ENCODE measurements at places on chromosomes 2 and 18.

DNA sequence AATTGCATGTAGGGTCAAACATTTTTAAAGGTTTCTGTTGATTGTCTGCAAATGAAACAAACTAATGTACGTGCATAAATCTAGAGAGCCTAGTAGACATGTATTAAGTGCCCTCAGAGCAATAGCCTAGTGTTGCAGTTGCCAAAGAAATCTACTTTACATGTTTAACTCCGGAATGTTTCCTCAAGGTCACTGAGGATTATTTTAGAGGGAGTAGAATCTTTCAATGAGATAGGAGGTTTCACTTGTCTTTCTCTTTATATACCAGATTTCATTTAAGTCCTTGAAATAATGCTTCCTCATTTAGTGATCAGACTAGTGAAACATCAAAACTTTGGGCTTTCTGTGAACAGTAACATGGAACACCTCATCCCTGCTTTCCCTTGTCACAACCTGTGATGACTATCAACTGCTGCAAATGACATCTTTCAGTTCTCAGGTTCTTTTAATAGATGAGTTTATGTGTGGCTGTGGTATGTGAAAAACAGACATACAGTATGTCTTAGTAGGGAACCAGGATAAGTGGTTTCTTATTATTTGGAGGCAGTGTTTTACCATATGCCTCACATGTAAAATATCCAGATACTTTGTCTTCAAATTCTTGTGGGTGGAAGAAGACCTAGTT is 5.5 kb downstream of the UBE2E3 start:
- DNase-seq: peak; percentile 7

GRCh38 chr2:219401606-219402005 is 13.9 kb upstream of the DNPEP start:
- DNase-seq: no peak

DNA sequence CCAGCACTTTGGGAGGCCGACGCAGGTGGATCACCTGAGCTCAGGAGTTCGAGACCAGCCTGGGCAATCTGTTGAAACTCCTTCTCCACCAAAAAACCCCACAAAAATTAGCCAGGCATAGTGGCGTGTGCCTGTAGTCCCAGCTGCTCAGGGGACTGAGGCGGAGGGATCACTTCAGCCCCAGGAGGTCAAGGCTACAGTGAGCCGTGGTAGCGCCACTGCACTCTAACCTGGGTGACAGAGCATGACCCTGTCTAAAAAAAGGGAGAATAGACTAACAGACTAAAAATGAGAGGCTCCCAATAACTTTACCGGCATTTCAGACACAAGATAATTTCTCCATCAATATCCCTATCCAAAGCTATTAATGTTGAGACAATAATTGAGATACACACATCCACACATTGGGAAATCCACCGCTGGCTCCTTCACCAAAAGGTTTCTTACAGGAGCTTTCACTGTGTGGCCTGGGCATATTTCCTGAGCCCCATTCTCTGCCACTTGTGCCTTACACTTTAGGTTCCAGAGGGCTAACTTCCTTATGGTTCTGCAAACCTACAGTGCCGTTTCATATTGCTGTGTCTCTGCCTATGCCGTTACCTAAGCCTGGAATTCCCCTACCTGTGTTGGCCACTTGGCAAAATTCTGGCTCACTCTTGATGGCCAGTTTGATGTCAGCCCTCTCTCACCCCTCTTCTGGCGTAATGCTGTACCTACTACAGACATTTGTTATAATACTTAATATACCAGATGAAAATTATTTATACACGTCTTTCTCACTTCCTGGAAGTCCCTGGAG is 115.8 kb upstream of the ZFP36L2 start:
- DNase-seq: no peak

GRCh38 chr18:48675352-48675761 is 136.5 kb downstream of the CTIF start:
- peak; percentile 79 for DNase-seq

GRCh38 chr2:163808406-163808805 is 72.6 kb upstream of the FIGN start:
- DNase-seq: peak; percentile 49

- no peak for DNase-seq
Measured at GRCh38 chr2:205982776-205983327, 103.1 kb downstream of the INO80D start.

GRCh38 chr2:5742126-5742525 is 49.9 kb downstream of the SOX11 start:
- DNase-seq: no peak

DNA sequence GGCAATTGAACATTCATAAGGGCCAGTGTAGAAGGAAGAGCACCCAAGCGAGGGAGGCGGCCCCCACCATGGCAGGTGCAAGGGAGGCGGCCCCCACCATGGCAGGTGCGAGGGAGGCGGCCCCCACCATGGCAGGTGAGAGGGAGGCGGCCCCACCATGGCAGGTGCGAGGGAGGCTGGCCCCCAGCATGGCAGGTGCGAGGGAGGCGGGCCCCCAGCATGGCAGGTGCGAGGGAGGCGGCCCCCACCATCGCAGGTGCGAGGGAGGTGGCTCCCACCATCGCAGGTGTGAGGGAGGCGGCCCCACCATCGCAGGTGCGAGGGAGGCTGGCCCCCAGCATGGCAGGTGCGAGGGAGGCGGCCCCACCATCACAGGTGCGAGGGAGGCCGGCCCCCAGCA is 24.7 kb upstream of the GPC1 start:
- no peak for DNase-seq

- no peak for DNase-seq
Measured at GRCh38 chr2:229731916-229732315, 17.6 kb upstream of the DNER start.

DNA sequence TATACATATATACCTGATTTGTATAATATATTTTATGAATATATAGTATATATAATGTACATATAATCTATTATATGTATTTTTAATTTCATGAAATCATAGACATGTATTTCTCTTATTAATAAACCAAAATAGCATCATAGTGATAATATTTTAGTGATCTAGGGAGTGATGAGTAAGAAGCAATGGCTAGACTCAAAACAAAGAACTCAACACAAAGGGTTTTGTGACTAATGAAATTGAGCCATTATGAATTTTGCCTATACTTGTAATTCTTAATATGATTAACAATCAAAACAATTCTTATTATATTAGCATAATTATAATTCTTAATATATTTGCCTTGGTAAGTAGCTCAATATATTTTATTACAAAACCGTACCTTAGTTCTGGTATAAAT is 1614.1 kb upstream of the TMEFF2 start:
- DNase-seq: no peak

- no peak for DNase-seq
Measured at GRCh38 chr2:67583185-67583584, 186.1 kb downstream of the ETAA1 start.

GRCh38 chr18:46677611-46678010 is 20.6 kb upstream of the LOXHD1 start:
- DNase-seq: peak; percentile 20

- peak; percentile 6 for DNase-seq
Measured at GRCh38 chr2:183035954-183036669, 2.1 kb downstream of the NCKAP1 start.

DNA sequence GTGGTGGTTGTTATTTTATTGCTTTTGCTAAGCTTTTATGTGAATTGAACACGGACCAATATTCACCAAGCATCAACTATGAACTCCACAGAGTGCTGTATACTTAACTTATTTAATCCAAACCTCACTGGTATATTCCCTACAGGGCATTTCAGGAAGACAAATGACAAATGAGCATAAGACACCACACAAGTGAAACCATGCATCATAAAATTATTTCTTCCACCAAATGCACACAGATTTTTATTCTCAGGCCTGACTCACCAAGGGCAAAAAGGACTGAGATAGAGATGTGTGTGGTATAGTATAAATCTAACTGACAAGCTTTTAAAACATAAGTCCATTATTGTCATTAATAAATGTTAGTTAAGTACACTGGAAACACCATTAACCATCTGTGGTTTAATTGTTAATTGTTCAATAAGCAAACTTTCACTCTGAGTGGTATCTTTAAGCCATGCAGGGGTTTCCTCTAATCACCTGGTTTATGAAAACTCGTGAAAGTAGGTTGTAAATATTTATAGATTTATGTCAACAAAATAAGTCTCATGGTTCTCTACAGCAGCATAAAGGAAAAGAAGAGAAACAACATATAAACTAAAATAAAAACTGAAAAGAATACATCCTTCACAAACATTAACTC is 77.6 kb upstream of the CRIM1 start:
- peak; percentile 88 for DNase-seq

DNA sequence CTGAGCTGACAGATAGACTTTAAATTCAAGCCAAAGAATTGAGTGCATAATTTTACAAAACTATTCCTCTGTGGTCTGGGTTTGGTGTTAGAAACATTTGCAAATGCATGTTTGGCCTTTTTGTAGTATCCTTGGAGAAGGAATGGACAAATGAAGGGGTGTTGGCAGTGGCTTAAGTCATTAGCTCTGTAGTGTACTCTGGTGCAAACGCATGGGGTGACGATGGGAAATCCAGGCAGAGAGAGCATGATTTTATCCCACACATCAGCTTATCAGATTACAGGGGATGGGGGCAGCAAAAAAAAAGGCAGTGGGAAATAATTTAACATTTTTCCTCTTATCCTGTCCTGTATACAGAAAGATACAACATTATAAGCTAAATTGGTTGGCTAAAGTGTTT is 320.6 kb downstream of the ZNF516 start:
- peak; percentile 27 for DNase-seq

GRCh38 chr2:119440501-119440870 is 8.8 kb downstream of the TMEM37 start:
- DNase-seq: peak; percentile 67

DNA sequence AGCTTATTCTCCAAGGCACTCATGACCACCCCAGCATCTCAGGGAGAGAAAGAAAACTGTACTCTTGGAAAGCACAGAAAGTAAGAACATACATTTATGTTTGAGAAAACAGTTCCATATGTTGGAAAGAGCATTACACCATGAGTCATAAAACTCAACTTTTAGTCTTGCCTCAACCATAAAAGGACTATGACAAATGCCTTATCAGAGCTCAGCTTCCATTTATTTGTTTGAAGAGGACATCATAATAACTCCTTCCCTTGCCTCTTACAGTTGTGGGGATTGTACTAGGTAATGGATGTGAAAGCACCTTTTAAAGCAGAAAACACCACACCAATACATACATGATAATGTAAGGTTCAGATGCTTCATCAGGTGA is 370.8 kb downstream of the LNPK start:
- no peak for DNase-seq

DNA sequence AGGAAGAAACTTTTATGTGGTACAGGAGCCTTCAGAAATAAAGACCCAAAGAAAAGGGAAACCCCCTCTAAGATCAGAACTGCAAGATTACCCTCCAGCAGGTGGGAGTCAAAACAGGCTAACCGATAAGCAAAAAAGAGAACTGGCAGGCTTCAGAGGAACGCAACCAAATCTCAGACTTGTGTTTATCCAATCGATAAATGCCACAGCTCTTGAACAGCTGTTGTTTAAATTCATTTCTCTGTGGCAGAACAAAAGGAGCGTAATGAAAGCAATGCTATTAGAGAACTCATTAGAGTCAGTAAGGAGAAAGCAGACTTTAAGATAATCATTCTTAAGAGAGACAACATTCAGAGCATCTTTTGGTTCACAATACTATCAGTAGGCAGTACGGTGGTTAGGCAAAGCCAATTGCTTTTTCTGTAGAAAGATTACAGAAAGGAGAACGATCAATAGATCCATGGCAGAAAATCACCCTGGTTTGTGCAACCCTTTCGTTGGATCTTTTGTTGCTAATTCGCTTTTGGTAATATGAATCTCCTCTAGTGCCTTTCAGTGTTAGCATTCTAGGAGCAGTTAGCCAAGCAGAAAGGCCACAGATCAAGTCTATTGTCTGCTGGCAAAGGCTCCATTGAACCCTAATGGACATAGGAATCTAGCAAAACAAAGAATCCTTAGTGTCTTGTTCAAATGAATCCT is 476.4 kb upstream of the CHST9 start:
- peak; percentile 53 for DNase-seq

DNA sequence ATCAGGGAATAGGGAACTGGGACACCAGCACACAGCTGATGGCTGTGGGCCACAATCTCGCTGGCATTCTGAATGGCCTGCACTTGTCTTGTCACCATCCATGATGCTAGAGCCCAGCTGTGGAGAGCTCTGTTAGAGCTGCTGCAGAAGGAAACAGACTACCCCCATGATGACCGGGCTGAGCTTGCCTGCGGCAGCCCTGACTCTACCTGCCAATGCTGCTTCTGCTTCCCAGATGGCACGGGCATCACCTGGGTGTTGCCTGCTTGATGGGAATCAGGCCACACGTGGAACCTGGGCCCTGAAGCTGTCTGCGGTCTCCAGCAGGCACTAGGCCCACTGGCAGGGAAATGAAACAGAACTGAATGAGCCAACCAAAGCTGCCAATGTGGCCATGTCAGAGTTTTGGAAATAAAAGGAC is 11.2 kb upstream of the DAW1 start:
- DNase-seq: no peak

DNA sequence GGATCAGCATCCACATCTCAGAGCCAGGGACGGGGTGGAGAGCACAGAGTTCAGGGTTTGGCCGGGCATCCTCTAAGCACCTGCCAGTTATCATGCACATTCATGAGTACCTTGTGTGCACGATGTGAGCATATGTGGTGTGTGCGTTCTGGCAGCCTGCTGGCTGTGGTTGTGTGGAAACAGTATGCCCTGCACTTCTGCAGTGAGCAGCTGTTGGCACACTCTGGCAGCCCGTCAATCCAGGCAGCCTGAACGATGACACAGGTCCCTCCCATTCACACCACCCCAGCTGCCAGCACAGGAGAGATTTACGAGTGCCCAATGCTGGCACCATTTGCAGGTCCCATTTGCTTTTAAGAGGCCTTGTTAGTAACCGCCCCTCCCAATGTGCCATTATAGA is 74.2 kb downstream of the CD8B2 start:
- DNase-seq: no peak

GRCh38 chr2:211328126-211328525 is 771.7 kb downstream of the CPS1 start:
- no peak for DNase-seq

DNA sequence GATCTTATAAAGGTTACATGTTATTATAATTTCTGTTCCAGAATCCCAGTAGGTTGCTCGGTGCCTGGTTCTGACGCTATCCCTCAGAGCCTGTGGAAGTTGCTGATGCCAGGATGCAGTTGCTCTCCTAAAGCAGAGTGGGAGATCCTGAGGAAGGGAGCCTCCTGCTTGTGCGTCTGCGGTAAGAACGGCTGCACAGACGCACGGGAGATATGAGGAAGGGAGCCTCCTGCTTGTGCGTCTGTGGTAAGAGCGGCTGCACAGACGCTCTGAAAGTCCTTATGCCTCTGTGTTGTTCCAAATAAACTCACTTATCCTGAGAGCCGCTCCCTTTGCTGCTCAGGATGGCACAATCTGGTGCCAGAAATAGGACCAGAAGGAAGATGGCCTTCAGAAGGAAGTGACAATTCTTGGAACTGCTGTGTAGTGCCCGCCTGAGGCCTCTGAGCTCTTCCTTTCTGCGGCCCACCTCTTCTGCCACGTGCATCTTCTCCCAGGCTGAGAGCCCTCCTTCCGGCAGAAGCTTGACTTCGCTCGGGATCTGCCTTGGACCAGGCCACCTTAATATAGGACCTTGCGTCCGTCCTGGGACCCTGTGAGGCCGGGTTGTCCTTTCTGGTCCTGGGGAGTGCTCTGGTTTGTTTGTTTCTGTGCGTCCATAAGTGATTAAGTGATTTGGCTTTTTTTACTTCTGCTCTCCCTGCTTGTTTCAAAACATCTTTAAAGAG is 89.5 kb downstream of the RTP5 start:
- DNase-seq: no peak
